ENCODE measurements at places on chromosomes 12 and 14.

DNA sequence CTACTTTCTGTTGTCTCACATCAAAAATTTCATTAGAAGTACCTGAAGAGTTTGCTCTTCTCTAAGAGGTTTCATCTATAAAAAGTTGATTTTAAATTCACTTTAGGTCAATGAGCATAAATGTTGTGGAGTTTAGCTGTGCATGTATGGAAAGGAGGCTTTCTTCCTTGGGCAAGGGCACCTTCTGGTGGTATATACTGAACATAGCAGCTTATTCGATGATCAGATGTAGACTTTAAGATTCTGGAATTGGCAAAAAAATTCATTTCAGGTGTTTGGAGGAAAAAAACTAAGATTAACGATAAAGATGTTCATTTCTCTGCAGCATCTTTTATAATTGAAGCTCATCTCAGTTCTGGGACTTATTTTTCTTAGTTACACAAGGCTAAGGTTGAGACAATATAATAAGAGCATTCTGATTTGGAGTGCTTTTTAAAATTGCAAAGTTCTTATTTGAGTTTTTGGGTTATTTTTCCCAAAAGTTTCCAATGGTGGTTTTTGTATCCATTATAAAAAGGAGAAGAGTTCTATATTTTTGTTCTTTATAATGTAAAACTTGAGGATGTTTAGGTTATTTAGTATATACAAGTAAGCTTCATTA lies 46.8 kb downstream of the TMEM117 start:
- no peak for DNase-seq

- DNase-seq: no peak
These were observed 69.6 kb upstream of the KRAS start for GRCh38 chr12:25320123-25321006.

DNA sequence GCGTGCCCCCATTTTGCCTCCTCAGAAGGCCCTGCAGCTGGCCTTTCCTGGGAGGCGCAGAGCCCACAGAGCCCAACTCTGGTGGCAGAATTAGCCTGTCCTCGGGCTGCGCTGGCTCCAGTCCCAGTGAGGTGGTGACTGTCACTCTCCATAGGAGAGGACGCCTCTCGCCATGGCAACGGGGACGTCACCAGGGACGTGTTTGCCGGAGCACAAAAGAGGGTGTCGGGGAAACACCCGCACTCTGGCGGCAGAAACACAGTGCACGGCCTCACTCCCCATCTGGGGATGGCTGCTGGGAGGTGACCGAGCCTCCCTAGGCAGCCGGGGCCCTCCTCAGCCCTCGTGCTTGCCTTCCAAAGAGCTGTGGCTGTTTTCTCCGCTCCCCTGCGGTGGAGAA lies 50.2 kb upstream of the NCOR2 start:
- no peak for DNase-seq

- DNase-seq: no peak
These were observed 55.3 kb downstream of the ISCA2 start for GRCh38 chr14:74548881-74549280.

DNA sequence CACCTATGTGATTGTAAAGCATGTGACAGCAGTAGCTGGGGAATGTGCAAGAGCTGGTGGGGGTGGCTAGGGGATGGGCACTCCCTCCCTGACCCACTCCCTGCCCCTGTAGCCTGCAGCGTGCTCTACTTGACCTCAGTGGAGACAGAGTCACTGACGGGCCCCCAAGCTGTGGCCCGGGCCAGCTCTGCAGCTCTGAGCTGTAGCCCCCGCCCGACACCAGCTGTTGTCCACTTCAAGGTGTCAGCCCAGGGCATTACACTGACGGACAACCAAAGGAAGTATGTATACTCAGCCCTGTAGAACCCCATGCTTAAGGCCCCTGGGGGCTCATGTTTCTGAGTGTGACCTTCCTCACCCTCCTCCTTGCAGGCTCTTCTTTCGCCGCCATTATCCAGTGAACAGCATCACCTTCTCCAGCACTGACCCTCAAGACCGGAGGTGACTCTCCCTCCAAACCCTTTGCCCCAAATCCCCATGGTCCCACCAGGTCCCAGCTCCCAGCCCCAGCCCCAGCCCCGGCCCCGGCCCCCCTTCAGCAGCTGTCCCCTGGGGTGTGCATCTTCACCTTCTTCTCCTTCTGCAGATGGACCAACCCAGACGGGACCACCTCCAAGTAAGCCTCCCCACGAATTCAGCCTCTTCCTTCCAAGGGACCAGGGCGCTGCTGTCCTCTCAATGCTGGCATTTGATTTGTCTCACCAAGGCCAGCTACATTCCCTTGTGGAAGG lies 13.3 kb downstream of the TNS2 start:
- no peak for DNase-seq

GRCh38 chr12:110917467-110917866 lies 2.9 kb downstream of the MYL2 start:
- DNase-seq: no peak

GRCh38 chr12:106712768-106713167 lies 61.7 kb upstream of the RIC8B start:
- no peak for DNase-seq

DNA sequence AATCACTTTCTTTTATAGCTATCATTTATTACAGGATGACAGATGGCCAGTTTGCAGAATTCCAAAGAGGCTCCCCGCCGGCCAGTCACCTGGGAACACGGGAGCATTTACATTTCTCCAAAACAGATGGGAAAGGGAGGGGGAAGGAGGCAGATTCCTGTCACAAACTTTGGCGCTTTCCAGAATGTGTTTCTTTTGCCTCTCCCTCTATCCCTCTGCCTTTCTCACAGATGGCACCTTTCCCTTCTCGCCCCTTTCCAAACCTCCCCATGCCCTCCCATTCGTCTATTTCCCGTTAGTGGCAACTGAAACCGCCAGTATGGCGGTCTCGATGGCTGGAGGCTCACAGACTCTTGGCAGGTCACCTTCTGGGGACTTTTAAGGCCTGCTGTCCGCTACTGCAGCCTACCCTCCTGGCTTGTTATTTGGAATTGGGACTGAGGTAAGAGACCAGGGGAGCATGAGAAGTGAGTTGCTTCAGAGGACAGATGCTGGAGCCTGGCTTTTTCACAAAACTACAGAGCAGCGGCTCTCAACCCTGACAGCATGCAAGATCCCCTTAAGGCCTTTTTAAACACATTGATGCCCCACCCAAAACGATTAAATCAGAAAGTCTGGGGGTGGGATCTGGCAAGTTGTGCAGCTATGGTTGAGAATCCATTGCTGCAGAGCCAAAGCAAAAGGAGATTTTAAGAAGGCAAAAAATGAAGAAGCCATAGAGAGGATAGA lies 161.5 kb upstream of the VASH1 start:
- no peak for DNase-seq

DNA sequence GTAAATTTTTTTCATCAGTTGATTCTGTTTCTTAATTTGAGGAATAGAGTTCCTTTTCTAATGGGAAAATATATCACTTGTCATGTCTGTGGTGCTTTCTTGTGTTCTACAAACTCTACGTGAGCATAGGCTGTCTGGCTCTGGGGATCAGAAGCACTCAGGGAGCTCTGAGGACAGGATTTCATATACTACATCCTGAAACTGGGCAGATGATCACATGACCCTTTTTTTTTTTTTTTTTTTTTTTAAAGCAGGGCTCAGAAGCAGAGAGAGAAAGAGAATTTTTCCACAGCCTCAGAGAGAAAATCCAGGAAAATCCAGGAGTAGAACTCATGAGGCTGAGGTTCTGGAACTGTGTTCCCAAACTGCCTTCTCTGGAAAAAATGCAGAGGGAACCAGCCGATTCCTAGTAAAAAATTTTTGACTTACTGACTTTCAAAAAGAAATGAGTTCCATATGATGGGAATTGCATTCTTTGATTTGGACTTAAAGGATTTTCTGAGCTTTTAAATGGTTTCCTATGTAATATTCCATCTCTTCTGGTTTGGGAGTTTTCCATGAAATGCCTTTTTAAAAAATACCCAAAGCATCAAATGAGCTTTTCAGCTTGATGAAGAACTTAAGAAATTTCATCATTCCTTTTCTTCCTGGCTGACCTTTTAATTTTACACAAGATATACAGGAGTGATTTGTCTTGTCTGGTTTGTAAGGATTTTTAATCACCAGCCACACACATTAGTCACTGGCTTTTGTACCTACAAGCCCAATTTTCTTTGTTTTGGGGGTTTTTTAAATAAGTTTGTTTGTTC lies 183.1 kb upstream of the HIF1A start:
- DNase-seq: no peak

- no peak for DNase-seq
These were observed 1140.6 kb downstream of the BCL11B start for GRCh38 chr14:98131406-98131805.

DNA sequence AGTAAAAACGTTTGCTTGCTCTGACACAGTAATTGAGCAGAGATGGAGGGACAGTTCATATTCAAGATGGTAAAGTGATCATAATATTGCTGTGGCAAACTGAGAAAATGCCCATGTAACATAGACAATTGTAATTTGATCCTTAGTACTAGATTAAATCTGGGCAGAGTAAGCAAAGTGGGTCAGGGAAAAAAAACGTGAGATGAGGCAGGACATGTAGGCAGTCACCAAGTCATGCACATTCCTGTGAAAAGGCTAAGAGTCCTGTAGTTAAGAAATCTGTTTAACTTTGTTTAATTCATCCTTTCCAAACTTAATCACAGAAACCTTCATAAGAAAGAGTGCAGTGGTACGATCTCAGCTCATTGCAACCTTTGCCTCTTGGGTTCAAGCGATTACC lies 16.1 kb downstream of the BTBD7 start:
- DNase-seq: no peak

DNA sequence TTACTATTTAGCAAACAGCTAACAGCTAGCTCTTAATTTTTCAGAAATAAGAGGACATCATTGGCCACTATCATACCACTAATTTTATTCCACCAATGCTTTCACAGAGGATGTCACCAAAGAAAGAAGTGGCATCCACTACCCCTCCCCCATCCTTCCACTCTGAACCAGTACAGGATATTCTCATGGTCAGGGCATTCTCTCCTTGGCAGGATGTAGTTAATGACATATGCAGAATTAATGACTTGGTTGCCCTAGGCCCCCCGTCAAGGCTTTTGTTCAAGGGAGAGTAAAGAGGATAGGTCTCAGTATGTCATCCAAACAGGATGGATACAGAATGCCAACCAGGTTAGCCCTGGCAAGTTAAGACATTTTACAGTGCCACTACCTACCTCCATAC lies 18.9 kb upstream of the NUP107 start:
- DNase-seq: no peak

DNA sequence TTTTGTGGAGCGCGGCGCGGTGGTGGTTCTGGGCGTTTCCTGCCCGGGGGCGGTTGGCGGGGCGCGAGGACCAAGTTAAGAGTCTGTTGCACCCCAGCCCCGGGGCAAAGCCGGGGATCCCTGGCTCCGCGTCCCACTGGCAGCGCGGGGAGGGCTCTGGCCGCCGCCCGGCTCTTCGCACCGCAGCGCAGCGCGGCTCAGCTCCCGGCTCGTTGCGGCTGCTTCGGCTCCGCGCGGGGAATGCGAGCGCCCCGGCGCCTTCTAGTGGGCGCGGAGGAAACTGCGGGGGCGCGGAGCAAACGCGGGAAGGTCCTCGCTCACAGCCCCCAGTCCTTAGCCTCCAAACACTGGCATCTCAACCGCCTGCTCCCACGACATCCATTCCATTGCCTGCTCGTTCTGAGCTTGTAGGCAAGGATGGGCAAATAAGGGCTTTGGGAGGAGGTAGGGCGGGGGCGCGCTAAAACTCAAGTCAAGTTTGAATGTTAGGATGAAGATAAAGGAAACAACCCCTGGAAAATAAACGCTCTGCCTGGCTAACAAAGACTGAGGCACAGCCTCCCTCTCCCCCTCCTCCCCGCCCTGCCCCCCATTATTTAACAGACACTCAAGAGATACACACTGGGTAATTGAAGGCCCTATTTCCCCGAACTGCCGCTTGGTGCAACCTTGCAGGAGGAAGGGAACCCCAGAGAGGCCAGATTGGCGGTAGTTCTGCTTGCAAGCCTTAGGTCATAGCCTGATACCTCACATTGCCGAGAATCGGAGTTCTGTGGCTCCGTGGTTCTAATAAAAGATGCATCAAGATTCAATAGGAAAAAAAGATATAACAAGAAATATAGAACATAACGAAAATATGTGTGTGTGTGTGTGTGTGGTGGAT lies at the start of gene B4GALNT1:
TSS of gene B4GALNT1 (minus strand) at position 244 of the 883 bp plus-strand sequence. CDS start 1,069 bp downstream, outside the sequence.
- DNase-seq: peak; percentile 54

DNA sequence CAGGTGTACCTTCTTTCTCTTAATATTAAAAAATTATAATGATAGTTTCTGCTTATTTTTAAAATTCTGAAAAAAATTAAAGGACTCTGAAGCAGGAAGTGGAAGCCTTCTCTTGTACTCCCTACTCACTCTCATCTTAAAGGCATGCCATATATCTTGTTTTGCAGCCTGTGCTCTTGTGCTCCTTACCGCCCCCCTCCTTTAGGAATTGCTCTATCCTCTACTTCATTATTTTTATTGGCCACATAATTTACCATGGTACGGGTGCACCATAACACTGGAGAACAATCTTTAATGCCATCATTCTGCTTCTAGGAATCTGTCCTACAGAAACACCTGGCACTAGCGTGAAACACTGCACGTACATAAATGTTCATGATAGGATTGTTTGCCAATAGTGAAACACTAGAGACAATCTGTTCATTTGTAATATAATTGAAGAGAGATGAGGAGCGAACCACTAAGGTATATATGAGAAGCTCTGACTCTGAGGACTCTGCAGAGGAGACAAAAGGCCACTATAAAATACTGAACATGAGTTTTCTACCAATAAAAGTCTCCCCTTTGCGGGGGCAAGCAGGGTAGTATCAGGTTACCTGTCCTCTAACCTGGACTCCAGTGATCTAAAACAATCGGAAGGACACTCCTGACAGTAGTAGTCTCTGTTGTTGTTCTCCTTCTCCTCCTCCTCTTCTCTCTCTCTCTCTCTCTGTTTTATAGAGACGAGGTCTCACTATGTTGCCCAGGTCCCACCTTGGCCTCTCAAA lies 6.3 kb upstream of the NYNRIN start:
- no peak for DNase-seq

DNA sequence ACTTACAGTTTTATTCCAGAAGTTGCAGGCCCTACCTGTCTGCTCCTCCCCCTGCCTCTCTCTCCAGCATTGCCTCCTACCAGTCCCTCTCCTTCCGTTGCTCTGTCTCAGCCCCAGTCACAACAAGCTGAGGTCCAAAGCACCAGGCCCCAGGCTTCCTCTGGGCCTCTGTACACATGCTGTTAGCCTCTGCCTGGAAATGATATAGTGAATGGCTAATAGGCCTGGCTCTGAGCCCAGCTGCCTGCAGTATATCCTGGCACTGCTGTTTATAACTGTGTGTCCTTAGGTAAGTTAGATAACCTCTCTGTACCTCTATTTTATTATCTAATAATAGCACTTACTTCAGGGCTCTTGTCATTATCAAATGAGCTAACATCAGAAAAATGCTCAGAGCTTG lies 114.9 kb upstream of the PWP1 start:
- DNase-seq: no peak

Measured in NCI-H187 (cell line).